Breast epithelium (tissue), 4 donors: ENCODE measurements at places on chromosomes 16 and 17. TPM values are rescaled to one million over a fixed set of nuclear protein-coding genes. Genes with fewer than 3 reads are reported as not detected.

Gene NOTUM
- total RNA-seq: not detected

DNA sequence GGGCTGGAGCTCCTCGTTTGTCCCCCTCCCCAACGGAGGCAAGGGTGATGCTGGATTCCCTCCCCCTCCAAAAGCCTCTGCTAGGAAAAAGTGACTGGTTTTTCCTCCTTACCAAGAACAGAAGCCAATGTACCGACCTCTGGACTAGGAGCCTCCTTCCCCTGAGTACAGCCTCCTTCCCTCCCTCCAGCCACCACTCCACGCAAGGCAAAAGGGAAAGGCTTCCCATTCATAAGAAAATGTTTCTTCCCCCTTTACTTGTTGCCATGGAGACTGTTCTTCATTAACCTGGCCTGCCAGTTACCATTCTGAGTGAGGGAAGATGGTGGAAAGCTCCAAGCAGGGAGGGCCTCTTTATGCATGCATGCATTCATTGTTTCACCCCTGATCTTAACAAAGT is 4.3 kb upstream of the PIMREG start:
- no peak overlapping the region for H3K27ac ChIP-seq
- no peak overlapping the region for H3K4me3 ChIP-seq
- H3K36me3 ChIP-seq: no peaks in the 10 kb centered on the region

Gene EVPLL
- 0.73 TPM for total RNA-seq

DNA sequence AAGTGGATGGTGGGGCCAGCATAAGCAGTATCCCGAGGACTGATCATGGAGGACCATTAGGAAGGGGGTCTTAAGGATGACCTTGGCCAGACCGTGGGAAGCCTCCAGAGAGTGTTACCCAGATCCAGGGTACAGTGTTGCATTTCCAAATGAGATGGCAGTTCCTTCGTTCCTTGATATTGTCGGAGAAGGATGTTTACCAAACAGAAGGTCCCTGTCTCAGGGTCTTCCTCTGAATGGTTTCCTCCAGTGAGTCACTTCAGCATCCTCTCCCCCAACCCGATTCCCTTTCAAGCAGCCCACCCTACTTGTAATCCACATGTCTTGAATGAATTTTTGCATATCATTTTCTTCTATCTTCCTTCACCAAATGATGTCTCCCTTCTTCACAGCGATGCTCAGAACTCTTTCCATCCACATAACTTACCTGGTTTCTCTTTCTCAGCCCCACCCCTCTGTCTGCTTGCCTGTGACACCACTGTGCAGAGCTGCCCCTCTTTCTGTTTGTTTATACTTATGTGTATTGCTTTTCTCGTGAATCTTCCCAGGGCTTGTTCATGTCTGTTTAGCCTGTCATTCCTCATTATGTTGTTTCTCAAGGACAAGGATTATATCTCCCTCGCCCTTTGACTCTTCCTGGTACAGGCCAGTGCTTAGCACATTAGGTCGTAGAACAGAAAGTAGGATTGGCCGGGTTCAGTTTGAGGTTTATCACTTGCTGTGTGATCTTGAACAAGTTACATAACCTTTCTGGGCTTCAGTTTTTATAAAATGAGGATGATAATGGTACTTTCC is 5.7 kb downstream of the GOSR2 start:
- DNase-seq: no peak
- no peaks in the 10 kb centered on the region for H3K27me3 ChIP-seq
- no peak overlapping the region for H3K27ac ChIP-seq
- H3K4me3 ChIP-seq: no peak overlapping the region

Gene CDH3
- 39.0 TPM for total RNA-seq
